ENCODE measurements at places on chromosomes 3 and 15.

GRCh38 chr3:60048447-60048848 lies 998.6 kb upstream of the CFAP20DC start:
- no peak for DNase-seq

DNA sequence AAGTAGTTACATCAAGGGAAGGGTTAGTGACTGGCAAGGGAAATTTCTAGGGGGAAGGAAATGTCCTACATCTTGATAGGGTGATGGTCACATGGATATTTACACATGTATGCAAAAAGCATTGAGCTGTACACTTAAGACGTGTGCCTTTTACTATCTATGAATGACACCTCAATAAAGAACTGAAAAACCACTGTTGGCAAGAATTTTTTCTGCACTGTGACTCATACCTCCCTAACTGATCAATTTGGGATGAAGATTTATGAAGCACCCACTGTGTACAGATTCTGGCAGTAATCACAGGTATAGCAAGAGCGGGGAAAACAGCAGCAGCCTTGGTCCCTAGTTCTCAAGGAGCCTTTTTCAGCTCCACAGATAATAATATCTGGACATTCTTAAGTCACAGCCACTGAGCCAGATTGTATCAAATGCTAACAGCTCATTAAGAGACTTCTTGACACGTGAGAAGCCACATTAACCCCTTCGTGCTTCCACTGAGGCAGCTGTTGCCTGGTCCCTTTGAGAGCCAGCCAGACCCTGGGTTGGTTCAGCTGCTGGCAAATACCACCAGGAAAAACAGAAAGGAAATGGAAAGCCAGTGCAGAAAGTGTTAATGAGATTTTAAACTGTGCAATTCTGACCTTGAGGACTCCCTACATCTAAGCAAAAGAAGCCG lies 32.0 kb upstream of the GALNT15 start:
- no peak for DNase-seq

DNA sequence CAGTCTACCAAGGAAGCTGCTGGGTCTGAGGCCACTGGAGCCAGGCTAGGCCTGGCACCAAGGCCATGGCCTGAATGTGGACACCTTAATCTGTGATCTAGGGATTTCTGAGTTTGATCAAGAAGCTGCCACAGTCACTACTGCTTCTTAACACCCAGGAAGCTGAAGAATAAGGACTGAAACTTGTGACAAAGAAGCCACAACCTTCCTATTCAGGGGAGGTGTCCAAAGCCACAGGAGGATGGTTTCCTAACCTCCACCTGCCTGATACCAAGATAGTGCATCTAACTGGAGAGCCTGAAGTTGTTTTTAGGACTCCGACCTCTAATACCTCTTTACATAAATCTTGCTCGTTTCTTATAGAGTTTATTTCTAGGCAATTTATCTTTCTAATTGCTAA lies 5.5 kb upstream of the ANO10 start:
- no peak for DNase-seq

GRCh38 chr3:142608631-142609030 lies 12.4 kb downstream of the PLS1 start:
- no peak for DNase-seq
